ENCODE measurements at places on chromosomes 2 and 18.

- no peak for DNase-seq
Observed at GRCh38 chr18:261398-262073, 6.3 kb downstream of the THOC1 start.

- DNase-seq = no peak
Observed at GRCh38 chr18:73746101-73746500, 401.5 kb downstream of the FBXO15 start.

DNA sequence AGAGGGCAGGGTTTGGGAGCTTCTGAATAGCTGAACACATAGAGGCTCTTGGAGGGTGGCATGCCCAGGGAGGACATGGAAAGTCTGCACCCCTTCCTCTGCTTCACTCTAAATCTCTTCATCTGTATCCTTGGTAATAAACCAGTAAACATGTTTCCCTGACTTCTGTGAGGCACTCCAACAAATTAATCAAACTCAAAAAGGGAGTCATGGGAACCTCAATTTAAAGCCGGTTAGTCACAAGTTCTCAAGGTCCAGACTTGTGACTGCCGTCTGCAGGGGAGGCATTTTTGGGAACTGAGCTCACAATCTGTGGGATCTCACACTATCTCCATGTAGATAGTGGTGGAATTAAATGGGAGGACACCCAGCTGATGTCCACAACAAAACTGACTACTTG, 33.1 kb upstream of the STON1 start:
- no peak for DNase-seq

DNA sequence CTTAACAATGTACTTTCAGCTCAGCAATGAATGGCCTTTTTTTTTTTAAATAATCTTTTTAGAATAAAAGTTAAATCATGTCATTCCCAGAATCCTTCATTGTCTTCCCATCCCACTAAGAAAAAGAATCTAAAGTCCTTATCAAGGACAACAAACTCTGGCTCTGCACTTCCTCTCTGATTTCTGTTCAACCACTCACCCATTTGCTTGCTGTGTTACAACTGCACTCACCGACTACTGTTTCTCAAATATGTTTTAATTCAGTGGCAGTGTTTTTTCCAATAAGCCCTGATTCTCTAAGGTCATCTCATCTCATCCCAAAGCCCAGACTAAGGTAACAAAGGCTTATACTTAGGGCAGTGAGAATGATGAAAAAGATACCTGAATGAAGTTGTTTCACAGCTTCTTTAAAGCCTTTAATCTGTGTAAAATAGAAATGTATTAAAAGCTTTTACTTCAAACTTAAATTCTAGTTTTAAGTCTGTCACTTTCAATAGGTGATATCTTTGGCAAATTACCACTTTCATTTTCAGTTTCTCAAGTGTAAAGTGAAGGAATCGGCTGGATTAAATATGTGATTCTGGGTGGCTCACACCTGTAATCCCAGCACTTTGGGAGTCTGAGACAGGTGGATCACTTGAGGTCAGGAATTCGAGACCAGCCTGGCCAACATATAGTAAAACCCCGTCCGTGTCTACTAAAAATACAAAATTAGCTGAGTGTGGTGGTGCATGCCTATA, 87.6 kb downstream of the RBBP8 start:
- no peak for DNase-seq

GRCh38 chr2:15911686-15912085, 28.7 kb upstream of the MYCN start:
- DNase-seq = no peak

Data from NCI-H526 treated with DMSO at 0.1 percent for 48 hours (cell line).